ENCODE measurements at places on chromosomes 4 and X.

DNA sequence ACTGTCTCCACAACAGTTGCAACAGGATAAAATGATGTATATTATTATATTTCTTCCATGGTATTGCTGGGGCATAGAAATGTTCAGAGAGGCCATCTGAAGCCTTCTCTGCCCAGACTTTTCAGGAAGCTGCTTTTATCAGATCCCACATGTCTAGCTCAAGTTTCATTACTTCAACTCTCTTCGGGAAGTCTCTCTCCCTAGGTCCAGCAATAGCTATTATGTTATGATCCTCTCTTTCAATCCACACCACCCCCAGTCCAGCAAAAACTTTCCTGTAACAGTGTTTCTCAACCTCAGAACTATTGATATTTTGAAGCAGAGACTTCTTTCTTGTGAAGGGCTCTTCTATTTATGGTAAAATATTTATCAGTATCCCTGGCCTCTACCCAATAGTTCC, 44.9 kb downstream of the CXCL1 start:
- no peak for DNase-seq

GRCh38 chr4:147056940-147057610, 111.4 kb upstream of the TTC29 start:
- DNase-seq: no peak

- DNase-seq: no peak
Observed at GRCh38 chr4:183783991-183784553, 121.0 kb upstream of the STOX2 start.

GRCh38 chr4:55138367-55138766, 13.0 kb upstream of the KDR start:
- DNase-seq: no peak

- DNase-seq: no peak
Observed at GRCh38 chrX:134929808-134930207, 61.0 kb upstream of the SMIM10 start.

GRCh38 chr4:31125496-31125895, 405.3 kb downstream of the PCDH7 start:
- DNase-seq: no peak

DNA sequence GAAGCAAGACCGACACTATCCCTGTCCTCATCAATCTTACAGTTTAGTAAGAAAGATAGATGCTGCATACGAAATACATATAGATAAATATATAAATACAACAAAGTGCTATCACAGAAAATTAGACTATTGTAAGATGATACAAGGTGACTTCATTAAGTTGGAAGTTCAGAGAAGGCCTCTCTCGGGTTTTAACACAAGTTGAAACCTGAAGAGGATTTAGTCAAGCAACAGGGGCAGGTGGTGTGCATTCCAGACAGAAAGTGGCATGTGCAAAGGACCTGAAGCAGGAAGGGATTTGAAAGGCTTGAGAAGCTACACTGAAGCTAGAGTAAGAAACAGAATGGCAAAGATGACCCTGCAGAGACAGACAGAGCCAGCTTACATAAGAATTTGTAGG, 36.5 kb downstream of the USP46 start:
- DNase-seq: no peak

DNA sequence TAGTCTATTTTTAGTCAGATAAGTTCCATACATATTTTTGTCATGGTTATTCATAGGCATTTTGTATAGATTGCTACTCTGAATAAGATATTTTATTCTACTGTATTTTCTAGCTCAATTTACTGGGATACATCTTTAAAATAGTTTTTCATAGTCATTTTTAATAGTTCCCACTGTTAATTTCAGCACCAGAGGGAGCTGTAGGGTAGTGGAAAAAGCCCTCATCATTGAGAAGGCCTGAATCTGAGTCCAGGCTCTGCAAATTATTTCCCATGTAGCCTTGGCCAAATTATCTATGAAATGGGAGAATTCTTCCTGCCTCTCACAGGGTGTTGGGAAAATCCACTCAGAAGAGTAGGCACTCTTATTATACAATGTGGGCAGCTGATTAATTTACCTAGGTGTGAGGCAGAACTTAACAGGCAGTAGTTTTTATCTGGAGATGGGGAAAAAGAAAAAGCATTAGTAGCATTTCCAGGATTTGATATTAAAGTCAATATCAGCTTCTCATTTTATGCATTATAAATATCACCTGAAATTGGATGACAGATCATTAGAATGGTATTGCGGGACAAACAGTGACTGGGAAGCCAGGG, 102.9 kb upstream of the PAQR3 start:
- DNase-seq: no peak

DNA sequence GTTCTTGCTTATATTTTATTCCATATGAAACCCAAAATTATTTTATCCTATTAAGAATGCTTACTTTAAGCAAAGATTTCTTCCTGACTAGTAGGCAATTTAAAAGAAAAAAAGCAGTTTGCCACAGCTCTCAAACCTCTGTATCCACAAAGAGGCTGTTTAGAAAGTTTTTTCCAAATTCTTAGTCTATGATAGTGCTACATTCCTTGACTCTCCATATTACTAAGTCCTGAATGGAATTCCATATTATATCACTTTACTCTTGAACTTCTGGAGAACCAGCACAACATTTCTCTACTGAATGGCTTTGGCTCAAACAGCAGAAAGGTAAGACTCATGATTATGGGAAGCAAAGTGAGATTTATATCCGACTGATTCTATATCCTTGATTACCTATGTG, 8.3 kb downstream of the SLC10A6 start:
- DNase-seq: no peak

DNA sequence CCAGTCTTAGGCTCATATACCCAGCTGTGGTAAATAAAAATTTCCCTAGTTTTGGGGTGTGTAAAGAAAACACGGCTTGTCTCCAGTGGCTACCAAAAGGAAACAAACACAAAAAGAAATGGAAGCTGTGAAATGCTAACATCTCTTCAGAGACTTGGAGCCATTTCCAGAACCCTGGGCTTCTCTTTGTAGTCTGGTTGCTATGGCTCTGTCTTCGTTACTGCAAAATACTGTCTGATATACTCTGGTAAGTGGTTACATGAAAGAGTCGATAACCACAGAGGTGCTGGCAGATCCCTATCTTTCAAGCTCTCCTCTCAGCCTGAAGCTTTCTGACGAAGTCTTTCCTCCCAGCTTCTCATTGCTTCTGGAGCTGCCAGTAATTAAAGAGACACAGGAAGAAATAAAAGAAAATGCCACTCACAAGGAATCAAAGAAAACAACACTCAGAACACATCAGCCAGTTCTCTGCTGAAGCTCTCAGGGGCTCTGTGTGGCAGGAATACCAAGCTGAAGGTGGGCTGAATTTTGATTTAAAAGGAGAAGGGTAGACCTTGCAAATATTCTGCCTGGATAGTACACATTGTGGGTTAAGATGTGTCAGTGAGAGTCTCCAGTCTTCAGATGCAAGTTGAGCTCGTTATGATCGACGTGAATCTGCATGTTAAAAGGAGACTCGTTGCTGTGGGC, 107.6 kb upstream of the FAM9C start:
- DNase-seq: no peak

DNA sequence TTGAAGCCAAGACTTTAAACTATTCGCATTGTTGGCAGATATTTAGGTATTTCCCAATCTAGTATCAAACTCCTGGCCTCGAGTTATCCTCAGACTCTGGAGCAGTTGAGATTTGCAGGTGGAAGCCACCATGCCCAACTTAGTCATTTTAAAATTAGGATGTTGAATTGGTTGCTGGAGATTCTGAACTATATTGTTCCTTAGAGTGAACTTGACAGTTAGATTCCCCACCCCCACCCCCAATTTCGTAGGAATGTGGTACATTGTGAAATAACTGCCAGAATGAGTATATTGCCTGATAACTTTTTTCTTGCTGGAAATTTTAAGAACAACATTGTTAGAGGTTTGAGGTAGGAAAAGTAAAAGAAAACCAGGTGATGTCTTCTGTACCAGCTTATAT, 2.3 kb downstream of the NOCT start:
- DNase-seq: no peak

DNA sequence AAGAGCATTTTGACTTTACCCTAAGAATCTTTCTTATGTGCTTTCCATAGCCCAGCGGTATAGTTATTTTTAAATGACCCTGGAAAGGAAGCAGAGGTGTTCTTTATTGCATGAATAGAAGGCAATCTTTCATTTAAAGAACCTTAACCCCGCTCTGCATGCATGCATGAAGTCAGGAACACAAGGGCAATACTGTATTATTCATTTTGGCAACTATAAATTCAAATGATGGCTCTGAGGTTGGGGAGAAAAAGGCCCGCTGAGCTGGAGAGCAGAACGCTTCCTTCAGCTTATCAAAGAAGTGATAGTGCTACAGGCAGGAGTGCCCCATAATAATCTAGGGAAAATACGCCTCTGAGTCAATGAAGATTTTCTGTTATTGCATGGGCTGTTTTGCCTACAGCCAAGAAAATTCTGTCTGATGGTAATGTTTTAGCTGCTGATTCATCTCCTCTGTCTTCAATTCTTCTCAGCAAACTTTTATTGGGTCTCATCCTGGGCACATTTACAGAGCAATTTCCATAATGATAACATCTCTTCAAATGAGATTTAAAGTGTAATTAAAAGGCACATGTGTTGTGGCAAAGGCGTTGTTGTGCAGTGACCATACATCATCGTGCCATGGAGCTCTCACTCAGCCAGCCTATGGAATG, 452.2 kb upstream of the FTHL17 start:
- DNase-seq: no peak

DNA sequence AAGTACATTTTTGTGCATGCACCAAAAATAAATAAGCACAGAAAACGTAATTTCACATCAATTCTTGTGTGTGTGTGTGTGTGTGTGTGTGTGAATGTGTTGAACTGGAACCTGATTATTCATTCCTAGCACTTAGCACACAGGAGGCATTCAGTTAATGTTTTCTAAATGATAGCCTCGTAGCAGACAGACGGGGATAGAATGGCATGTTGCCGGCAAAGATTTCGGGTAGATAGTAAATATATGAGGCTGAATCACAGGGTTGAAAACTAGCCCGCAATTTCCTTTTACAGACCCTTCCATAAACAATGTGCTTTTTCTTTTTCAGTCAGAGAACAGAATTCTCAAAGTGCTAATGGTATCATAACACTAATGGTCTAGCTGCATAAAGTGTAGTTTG, 13.5 kb downstream of the MAOB start:
- no peak for DNase-seq

- no peak for DNase-seq
Observed at GRCh38 chrX:20140420-20140819, 1.2 kb downstream of the EIF1AX start.

- no peak for DNase-seq
Observed at GRCh38 chrX:115940348-115940747, 230.2 kb upstream of the AGTR2 start.

DNA sequence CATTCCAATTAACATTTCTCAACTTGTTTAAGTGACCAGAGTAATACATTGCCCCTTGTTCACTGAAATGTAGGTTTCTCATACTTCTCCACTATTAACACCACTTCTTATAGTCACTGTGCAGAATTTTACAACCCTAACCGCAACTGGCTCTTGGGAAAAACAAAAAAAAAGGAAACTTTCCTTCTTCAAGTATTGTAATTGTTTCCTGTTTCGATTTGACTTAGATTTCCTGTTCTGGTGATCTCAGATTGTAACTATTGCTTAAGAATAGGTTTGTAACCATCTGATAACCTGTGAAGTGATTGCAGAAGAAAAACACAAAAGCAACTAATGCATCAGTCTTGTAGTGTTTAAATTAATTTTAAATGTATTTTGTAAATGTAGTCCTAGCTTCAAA, 594.7 kb upstream of the GALNT7 start:
- DNase-seq: no peak

DNA sequence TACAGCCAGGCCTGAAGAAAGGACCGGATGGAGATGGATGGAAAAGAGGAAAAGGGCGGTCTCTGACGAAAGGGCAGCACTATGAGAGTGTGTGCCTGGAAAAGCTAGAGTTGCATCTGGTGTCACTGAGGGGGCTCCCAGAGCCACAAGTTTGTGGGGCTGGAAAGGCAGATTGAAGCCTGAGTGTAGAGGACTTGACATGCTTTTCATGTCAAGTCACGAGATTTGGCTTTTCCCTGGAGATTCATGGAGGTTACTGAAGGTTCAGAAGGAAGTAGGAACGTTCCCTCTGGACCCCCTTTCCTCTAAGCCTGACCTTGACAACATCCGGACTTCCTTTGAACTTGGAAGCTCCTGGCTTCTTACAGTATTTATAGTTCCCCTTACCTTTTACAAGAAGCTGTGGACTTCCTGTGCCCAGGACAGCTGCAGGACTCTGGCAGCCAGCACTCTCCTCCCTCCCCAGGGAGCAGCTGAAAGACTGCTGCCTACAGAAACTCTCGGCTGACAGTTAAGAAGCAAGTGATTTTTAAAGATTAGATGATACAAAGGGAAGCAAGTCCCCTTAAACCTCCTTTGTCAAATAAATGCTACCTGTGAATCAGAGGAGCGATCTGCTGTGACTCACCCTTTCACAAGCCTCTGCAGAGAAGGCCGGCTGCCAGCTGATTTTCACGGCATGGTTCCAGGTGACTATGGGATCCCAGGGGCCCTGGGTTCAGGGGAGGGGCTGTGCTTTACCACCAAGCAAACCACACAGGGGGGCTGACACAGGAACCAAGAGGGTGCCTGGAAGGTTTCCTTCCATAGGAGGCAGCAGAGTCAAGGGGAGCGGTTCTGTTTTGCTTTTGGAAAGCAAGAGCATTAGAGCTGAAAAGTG, 72.9 kb upstream of the STIM2 start:
- no peak for DNase-seq

- DNase-seq: no peak
Observed at GRCh38 chrX:97065973-97066372, 182.3 kb downstream of the RPA4 start.

DNA sequence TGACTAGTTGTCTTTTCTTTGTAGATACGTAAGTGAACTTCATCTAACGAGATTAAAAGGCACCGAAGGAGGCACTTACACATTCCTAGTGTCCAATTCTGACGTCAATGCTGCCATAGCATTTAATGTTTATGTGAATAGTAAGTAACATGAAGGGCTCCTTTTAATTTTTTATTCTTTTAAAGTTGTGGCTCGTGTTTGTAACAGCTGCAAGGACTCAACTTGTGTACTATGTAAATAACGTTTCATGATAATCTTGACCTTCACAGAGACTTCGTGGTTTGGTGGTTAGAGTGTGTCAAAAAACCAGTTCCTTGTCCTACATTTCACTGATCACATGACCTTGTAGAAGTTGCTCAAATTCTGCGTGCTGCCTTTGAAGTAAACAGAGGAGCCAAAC, 51.6 kb downstream of the KIT start:
- peak; percentile 29 for DNase-seq

DNA sequence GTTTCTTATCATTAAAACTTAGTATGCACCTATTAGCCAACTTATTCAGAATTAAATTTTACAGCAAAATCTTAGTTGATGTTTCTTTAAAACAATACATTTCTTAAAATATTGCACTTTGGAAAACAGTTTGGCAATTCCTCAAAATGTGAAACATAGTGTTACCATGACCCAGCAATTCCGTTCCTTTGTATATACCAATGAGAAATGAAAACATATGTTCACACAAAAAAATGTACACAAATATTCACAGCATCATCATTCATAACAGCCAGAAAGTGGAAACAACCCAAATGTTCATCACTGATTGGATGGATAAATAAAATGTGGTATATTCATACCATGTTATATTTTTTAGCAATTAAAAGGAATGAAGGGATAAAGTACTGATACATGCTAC, 50.2 kb downstream of the WDR44 start:
- no peak for DNase-seq
